Anterior cingulate cortex (tissue), 58 donors: ENCODE measurements at places on chromosomes 3 and 15.

- DNase-seq: no peak
Measured at GRCh38 chr3:186938716-186939115, 8.4 kb downstream of the ST6GAL1 start.

GRCh38 chr15:99582508-99582960 is 16.8 kb downstream of the MEF2A start:
- no peak for DNase-seq

DNA sequence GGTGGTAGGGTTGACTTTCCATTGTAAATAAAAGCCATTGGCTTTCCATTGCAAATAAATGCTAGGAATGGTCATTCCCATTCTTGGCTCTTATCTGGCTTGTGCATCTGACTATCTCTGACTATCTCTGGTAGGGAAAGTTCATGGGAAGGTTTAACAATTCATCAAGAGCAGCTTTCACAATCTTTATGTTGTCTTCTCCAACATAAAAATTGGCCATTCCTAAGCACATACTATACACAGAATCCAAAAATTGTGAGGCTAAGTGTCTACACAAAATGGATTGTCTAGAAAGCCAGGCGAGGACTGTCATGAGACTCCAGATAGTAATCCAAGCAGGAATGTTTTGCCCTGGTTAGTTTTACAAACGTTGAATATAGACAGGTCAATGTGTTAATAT is 54.4 kb upstream of the WNT5A start:
- DNase-seq: no peak

DNA sequence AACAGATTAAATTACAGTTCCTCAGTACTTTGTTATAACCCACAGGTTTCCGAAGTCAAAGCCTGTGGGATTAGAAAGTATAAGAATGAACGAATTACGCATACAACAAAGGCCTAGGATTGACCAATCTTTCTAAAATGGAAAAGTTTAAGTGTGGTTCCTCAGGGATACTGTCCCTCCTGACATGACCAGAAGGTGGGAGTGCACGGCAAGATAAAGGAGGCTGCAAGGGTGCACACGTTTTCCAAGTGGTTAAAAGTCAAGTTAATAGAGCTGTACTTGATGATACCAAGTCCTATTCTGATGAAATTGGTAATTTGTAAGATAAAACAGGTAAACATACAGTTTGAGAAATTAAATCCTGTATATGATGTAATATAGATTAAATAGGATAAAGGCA is 96.2 kb downstream of the ALDH1A2 start:
- no peak for DNase-seq

DNA sequence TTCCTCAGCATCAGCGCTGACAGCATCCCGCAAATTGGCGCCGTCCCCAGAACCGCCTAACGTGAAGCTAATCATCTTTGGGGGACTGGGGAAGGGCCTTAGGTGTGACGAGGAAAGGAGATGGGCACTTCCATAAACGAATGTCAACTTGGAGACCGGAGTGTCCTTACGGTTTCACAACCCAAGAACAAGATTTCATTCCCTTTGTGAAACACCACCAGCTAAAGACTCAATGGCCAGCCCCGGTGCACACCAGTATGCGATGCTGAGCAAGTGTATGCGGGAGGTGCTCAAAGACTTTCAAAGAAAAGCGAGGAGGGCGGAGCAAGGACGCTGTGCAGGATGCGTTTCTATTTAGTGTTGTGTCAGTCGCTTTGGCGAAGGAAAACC is 759 bp upstream of the TTBK2 start:
- no peak for DNase-seq

DNA sequence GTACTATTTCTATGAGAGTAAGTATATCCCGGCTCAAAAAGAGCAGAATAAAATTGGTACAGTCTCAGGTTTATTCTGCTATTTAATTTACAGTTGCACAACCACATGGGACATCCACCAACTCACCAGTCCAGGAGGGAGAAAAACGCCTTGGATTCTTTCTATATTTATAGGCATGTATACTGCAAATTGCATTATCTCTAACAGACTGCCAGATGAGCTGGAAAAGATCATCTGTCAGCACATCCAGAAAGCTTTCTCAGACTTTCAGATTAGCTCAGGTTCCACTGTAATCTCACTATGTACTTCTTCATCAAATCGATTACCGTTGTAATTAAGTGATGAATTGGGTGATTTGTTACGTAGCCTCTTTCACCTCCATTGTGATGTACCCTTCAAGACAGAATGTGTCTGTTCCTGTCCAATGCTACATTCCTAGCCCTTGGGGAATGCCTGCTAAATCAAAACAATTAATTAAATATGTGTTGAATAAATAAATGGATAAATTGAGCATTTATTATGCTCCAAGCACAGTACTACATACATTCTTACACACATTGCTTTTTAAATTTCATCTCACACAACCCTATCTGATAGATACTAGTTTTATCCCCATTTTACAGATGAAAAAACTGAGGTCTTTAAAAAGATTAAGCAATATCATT is 38.1 kb upstream of the TMC3 start:
- DNase-seq: no peak

DNA sequence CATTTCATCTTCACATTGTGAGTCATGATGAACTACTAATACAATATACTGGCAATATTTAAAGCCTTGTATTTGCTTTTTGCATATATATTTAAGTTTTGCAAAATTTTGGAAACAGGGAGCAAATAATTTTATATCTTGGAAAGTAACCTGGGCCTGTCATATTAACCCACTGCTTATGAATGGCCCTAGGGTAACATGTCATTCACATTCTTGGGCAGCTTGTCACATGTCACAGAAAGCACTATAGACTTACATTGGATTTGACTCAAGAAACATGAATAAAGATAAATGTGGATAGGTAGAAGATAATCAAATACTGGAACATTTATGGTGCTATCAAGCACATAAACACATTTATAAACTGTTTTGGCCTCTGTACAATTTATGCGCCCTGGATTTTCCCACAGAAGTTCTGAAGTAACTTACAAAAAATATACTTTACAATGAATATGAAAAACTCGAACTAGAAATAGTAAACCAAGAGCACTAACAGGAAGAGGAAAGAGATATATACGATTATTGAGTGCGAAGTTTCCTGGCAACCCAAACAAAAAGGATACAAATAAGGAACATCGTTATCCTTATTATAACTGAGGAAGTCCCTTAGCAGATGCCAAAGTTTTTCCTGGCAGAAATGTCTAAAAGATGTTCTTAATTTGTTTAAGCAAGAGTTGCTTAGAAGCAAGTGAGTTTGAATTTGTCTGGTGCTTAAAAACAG is 257.2 kb downstream of the RBMS3 start:
- no peak for DNase-seq

DNA sequence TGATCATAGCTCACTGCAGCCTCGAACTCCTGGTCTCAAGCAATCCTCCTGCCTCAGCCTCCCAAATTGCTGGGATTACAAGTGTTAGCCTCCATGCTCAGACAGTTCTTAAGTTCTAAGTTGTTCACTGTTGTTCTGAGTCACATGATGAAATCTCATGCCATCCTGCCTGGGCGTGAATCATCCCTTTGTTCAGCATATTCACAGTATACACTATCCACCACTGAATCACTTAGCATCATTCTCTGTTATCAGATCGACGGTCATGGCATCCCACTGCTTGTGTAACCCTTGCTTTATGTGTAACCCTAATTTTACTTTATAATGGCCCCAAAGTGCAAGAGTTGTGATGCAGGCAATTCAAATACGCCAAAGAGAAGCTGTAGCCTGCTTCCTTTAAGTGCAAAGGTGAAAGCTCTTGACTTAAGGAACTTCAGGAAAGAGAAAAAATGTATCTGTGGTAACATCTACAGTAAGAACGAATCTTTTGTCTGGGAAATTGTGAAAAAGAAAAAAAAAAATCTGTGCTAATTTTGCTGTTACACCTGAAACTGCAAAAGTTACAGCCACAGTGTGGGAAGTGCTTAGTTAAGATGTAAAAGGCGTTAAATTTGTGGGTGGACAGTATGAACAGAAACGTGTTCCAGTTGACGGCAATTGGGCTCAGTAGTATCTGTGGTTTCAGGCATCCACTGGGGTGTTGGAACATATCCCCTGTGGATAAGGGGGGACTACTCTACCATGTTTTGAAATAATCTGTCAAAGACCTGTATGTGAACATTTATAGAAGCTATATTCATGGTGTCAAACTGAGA is 80.6 kb downstream of the PCOLCE2 start:
- no peak for DNase-seq

DNA sequence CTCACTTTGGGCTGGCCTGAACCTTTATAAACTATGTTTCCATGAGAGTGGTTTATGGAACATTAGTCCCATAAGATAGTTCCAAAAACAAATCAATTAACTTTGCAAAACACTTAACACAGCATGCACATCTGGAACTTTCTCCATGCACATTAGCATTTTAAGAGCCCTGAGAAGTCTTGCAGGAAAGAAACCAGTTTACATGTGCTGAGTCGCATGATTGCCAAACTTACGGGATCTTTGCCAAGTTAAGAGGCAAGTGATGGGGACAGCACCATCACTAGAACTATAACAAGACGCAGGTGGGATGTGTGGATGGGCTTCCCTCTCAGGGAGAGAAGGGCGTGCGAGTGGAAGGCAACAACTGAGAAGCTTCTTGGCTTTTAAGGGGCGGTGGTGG is 20.7 kb downstream of the ADAMTS9 start:
- DNase-seq: no peak

DNA sequence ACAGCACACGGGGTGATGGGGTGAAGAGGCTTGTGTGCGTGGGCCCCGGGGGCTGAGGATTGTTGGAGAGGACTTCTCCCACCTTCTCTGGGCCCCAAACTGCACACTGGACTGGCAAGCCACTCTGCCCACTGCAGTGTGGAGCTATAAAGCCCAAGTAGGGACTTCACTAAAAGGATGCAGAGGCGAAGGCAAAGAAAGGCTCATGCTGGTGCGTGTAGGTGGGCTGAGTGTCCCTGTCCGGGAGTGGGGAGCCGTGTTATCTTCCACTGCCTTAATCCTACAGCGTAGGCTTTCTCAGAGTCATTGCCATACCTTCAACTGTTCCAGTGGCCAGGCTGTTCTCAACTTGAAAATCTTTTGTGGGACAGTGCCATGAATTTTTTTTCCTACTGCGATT is 3.9 kb downstream of the PPARG start:
- no peak for DNase-seq

DNA sequence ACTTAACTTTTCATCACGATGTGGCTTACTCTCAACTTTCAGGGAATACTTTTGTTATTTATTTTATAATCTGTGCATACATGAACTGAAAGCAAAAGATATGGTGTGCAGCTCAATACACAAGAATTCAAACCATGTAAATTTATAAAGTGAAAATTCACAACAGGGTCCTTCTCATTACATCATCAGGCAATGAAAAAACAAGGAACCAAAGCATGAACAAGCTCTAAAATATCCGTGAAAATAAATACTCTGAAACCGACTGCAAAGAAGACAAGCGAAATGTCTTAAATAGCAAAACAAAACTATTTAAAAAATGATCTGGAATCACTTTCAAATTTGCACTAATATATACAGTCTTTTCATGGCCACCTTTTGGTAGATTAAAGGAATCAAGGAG is 28.9 kb downstream of the GNB5 start:
- no peak for DNase-seq

GRCh38 chr3:180253283-180253682 is 216.5 kb upstream of the PEX5L start:
- no peak for DNase-seq

DNA sequence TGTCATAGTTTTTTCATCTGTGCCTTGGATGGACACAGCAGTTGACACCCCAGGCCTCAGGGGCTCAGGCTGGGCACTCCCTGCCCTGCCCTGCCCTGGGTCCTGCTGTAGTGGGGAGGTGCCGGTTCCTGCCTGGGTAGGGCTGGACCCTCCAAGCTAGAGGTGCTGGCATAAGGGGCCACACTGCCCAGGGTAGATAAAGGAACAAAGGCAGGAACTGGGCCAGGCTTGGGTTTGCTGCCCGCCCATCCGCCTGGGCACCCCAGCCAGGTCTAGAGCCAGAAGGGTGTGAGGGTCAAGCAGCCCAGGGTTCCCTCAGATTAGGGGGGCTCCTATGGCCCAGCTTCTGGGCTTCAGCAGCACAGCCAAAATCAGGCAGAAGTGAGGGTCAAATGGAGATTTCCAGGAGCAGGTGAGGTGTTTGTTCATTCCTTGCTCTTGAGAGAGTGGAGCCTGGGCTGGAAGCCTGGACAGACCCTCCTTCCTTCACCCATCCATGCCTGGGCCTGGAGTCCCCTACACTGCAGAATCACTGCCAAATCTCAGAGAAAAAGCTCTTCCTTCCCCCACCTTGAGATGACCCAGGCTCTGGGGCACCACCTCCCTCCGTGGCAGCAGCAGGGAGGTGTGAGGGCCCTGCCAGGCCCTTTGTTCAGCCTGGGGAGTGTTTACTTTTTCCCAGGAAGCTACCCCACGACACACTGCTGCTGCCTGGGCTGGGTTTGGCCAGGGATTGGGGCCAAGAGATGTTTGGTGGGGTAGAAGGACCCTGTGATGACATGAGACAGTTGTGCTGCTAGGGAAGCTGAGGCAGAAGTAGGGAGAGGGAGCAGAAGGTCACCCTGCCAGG is 7.1 kb downstream of the SEMA3F start:
- no peak for DNase-seq

GRCh38 chr3:165193366-165194254 is 2.6 kb downstream of the SLITRK3 start:
- DNase-seq: no peak

- DNase-seq: no peak
Measured at GRCh38 chr3:52051444-52051843, 4.9 kb downstream of the DUSP7 start.

GRCh38 chr3:24385012-24385615 is 109.5 kb downstream of the THRB start:
- no peak for DNase-seq

GRCh38 chr3:162295323-162295983 is 798.8 kb downstream of the OTOL1 start:
- no peak for DNase-seq

DNA sequence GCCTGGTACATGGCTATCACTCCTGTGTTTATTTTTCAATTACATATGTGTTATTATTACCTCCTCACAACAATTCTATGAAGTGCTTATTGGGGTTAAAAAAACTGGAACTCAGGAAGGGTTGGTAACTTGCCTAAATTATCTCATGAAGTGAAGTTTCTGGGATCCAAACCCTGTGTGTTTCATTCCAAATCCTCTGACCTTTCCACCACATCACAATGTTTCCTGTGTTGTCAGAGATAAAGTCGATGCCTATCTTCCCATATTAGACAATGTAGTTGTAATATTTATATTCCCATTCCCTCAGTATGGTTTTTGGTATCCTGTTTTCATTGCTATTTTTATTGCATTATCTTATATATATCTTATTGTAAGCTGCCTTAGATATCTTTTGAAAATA is 269.1 kb upstream of the CFAP20DC start:
- DNase-seq: no peak

- DNase-seq: no peak
Measured at GRCh38 chr15:86505951-86506350, 426.3 kb downstream of the AGBL1 start.

- no peak for DNase-seq
Measured at GRCh38 chr15:34085746-34086145, 15.9 kb downstream of the EMC7 start.

- DNase-seq: no peak
Measured at GRCh38 chr3:196186651-196187573, 24.3 kb downstream of the ZDHHC19 start.
